Spleen (tissue), 13 donors: ENCODE measurements at places on chromosomes 7 and 10. TPM values are rescaled to one million over a fixed set of nuclear protein-coding genes. Genes with fewer than 3 reads are reported as not detected.

HYAL4 gene
- polyA plus RNA-seq: not detected

- DNase-seq: no peak
These were observed 25.7 kb downstream of the GOLGA7B start for GRCh38 chr10:97875391-97875790.

DNA sequence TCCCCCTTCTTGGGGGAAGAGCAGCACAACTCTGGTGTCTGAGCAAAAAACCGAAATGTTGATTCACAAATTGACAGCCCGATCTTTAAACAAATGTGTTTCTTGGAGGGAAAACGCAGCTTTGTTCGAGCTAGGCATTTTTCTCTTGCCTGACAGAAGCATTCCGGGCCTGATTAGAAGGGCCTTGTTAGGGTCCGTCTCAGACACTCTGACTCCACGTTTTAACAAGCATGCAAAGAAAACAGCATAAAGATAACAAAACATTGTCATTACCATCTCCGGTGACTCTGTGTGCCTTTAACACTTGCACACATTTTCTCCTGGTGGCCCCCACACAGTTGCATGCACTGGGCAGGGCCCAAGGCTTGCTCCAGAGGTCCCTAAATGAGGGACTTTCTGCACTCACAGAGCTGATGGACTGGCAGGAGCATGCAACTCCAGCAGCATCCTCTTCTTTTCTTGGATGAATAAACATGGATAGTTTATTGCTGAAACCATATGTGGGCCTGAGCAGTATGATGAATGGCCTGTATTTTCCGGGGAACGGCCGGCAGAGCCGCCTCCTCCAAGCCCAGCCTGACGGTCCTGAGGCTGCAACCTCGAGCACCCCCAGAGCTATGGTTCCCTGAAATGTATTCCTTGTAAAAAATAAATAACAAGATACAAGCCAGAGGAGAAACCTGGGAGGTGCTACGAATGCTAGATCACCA, 50.9 kb downstream of the EBF3 start:
- no peak for DNase-seq

DNA sequence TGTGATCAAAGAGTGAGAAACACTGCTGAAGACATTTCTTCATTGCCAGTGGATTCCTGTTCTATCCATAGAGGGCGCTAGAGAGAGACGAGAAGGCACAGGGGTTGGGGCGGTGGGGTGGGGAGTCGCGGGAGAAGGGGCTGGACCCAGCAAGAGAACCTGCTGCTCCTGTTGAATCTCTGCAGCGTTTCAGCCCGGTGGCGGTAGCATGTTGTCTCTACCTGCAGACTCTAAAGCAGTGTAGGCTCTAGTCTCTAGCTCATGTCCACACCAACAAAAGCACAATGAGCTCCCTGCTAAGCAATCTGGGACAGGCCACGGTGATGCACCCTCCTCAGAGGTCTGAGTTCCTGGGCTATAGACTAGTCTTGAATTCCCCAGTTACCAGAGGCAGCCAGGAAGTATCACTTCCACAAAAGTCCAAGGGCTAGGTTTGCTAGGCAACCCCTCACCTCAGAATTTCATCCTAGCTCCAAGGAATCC, 167.7 kb downstream of the DGKB start:
- DNase-seq: no peak

DNA sequence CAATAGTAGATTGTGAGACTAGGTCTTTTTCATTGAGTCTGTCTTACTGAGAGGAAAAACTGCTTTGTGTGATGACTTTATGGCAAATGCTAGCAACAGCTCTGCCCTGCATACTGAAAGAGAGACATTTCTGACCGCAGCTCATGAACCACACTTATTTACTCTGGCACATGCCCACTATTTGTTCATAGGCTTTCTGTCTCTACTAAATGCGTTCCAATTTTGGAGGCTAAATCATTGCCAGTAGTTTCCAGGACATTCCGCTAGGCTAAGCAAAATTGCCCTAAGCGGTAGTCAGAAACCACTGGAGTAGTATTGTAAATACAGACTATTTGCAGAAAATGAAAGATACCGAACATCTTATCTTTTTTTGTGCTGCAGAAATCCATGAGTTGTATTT, 55.6 kb upstream of the DLX6 start:
- DNase-seq: no peak
